ENCODE measurements at places on chromosomes 7 and 10.

GRCh38 chr7:12222889-12223579, 11.9 kb downstream of the TMEM106B start:
- no peak for DNase-seq

DNA sequence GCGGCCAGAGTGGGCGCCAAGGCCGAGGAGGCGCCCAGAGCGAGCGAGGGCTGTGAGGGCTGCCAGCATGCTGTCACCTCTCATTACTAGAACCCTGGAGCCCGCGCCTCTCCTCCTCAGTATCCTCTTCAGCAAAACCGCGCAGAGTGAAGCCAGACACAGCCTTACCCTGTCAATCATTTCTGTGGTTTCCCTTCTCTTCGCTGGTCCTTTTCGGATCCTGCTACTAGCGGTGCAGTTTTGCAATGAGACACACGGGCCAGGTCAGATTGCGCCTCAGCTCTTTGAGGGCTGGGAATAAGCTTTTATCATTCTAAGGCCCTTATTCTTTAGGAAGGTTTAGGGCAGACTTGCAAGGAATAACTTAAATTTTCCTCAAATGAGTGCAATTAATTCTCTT, 55.5 kb upstream of the FAM171A1 start:
- no peak for DNase-seq

GRCh38 chr7:2945171-2945570, 98.5 kb downstream of the CARD11 start:
- DNase-seq: no peak

- no peak for DNase-seq
These were observed 16.2 kb upstream of the NME8 start for GRCh38 chr7:37832194-37832593.

GRCh38 chr7:17298840-17299482, 509 bp downstream of the AHR start:
- DNase-seq: no peak

Data from stimulated activated CD4-positive, alpha-beta T cell treated with anti-CD3 and anti-CD28 coated beads, Interleukin-12 subunit alpha, Interleukin-12 subunit beta, amount 100 ng/mL, for 48 hours (primary cell).